Astrocyte (in vitro differentiated cells and primary cell): ENCODE measurements at places on chromosomes 5 and 9. TPM values are rescaled to one million over a fixed set of nuclear protein-coding genes. Genes with fewer than 3 reads are reported as not detected.
A peak's percentile ranks its signal among the peaks of the same experiment; 100 is the strongest.

- H3K27ac ChIP-seq: peak overlapping the region; percentile 14
- no peaks in the 10 kb centered on the region for H3K4me1 ChIP-seq
- H3K27me3 ChIP-seq: no peaks in the 10 kb centered on the region
- H3K4me3 ChIP-seq: no peak overlapping the region
- H3K36me3 ChIP-seq: no peaks in the 10 kb centered on the region
These were observed 85.8 kb downstream of the RIC1 start for GRCh38 chr9:5714501-5715401.

DNA sequence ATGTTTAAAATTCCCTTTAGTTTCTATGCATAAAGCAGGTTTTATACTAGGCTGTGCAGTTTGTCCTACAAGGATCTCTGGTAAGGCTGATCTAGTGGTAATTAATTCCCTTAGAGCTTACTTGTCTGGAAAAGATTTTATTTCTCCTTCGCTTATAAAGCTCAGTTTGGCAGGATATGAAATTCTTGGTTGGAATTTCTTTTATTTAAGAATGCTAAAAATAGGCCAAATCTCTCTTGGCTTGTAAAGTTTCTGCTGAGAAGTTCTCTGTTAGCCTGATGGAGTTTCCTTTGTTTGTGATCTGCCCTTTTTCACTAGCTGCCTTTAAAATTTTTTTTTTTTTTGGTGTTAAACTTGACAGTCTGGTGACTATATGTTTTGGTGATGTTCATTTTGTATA is 237.1 kb upstream of the TLE4 start:
- no peak overlapping the region for H3K4me3 ChIP-seq
- no peaks in the 10 kb centered on the region for H3K36me3 ChIP-seq
- no peak for DNase-seq
- no peaks in the 10 kb centered on the region for H3K4me1 ChIP-seq

GRCh38 chr5:69083412-69083811 is 10.4 kb upstream of the SLC30A5 start:
- no peaks in the 10 kb centered on the region for H3K27me3 ChIP-seq
- DNase-seq: no peak
- H3K36me3 ChIP-seq: no peaks in the 10 kb centered on the region
- no peak overlapping the region for H3K27ac ChIP-seq
- no peak overlapping the region for H3K4me3 ChIP-seq

DNA sequence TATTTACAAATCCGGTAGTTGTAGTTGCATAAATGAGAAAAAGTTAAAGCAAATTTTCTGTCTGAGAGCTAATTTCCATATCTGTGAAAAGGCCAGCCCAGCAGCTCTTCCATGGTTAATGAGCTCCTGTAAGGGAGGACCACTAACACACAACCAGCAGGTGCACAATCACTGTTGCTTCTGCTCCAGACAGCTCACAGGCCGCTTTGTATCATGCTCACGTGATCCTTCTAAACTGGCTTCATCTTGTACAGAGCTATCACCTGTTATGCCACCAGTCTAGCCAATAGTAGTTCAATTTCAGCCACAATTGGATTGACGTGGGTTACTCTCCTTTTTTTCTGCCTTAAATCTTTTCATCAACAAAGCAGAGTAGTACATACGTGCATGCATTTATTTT is 38.3 kb upstream of the FBXL17 start:
- H3K4me1 ChIP-seq: no peaks in the 10 kb centered on the region

The FIBCD1 gene
- total RNA-seq: 0.66 and 1.6 TPM in 2 replicates

DNA sequence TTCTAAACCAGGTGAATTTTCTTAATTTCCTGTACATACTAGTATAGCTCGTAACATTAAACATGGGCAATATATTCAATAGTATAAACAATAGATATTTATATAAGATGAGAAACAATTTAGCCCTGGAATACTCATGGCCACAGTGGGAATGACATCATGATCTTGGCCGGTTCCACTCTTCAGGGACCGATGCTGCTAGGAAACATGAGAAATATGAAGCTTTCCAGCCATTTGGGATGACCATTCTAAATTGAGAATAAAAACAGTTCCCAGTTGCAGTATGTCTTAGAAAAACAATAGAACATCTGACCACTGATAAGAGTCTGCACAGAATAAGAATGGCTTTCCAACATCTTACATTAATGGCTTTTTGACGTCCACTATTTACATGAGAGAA is 33.3 kb upstream of the SLCO6A1 start:
- DNase-seq: peak; percentile 26
- no peak overlapping the region for H3K4me3 ChIP-seq
- H3K27me3 ChIP-seq: no peaks in the 10 kb centered on the region
- H3K36me3 ChIP-seq: no peaks in the 10 kb centered on the region
- H3K4me1 ChIP-seq: no peaks in the 10 kb centered on the region
- no peak overlapping the region for H3K27ac ChIP-seq

DNA sequence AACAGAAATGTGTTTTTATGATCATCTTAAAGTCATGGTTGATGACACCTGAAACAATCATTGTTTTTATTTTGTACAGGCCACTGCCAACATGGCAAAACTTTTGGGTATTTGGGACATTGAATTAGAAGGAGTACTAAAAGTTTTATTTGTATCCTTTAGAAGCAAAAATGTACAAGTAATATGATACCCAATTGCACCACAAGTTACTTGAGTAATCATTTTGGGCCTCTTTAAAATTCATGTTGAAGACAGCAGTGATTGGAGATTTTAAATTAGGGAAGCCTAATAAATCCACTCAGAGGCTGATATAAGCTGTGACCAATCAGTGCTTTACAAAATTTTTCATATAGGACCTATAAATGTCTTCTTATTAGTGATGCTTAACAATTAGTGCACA is 212.9 kb downstream of the MARCHF11 start:
- no peaks in the 10 kb centered on the region for H3K27me3 ChIP-seq
- H3K27ac ChIP-seq: no peak overlapping the region
- DNase-seq: no peak

DNA sequence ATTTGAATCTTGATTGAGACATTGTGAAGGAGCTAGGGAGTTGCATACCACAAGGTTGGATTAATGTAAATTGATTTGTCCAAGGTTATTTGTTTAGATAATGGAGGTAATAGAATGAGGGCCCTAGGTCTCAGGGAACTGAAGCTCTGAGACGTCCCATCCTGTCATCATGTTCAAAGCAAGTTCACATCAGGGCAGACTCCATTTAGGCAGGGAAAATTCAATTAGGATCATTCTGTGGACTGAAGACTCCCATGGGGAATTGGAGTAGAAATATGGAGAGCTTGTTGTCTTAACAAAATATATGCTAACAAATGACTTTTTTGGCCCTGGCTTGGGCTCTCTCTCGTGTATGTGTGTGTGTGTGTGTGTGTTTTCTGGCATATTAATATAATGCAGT is 722.0 kb upstream of the ADAMTS16 start:
- H3K27ac ChIP-seq: no peak overlapping the region
- H3K4me1 ChIP-seq: no peaks in the 10 kb centered on the region
- H3K27me3 ChIP-seq: no peaks in the 10 kb centered on the region
- no peak overlapping the region for H3K4me3 ChIP-seq
- H3K36me3 ChIP-seq: no peaks in the 10 kb centered on the region

The SPINK5 gene
- total RNA-seq: 0.62 and 1.3 TPM in 2 replicates
